ENCODE measurements at places on chromosomes 6 and 20. TPM values are rescaled to one million over a fixed set of nuclear protein-coding genes. Genes with fewer than 3 reads are reported as not detected.

- DNase-seq, result no peak
These were observed 23.7 kb downstream of the CEP85L start for GRCh38 chr6:118627724-118628123.

DNA sequence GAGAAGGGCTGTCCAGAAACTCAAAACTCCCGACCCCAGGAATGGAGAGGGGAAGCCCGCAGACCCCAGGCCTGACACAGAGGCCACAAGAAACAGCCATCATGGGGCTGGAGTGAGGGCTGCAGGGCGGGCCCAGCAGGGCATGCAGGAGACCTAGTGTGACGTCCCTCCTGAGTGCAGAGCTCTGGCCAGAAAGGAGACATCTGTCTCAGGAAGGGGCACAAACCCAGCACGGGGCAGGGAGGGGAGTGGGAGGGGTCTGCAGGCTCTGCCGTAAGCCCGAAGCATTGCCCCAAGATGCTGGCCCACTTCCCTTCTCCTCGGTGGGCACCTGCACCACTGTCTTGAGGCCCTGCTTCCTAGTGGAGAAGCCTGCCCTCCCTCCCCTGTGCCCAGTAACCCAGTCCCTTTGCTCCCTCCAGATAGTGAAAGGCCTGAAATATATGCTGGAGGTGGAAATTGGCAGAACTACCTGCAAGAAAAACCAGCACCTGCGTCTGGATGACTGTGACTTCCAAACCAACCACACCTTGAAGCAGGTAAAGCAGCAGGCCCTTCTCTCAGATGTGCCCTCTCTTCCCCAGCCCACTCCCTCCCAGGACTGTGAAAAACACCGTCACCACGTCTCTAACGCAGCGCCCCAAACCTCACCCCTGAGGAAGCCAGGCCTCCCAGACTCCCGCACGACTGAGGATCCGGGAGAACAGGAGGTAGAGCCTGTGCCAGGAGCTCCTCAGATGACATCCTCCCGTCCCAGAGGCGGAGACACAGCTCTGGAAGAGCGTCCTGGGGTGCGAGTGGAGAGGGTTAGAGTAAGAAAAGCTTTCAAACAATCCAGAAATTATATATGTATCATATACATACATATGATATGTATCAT is 9.7 kb downstream of the CST7 start:
- DNase-seq, result no peak

GRCh38 chr20:63471981-63472831 is at the start of gene KCNQ2:
Gene KCNQ2 (minus strand): TSS chr20:63472655. CDS start chr20:63472463, 192 bp downstream.
- DNase-seq, result no peak

DNA sequence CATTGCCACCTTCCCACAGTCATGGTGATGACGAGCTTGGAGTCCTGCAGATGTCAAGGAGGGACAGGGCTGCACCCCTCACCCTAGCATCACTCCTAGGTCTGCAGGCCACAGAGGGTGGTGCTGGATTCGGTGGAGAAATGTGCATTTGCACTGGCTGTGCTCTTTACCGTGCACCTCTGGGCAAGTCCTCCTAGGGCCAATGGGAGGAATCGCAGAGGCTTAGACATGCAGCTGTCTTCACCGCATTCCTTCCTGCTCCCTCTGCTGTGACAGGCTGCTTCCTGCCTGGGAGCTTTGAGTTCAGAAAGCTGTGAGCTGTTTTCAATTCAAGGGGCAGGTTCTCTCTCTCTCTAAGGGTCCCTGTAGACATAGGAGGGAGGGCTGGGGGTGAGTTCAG is 85.1 kb downstream of the EDN3 start:
- no peak for DNase-seq

DNA sequence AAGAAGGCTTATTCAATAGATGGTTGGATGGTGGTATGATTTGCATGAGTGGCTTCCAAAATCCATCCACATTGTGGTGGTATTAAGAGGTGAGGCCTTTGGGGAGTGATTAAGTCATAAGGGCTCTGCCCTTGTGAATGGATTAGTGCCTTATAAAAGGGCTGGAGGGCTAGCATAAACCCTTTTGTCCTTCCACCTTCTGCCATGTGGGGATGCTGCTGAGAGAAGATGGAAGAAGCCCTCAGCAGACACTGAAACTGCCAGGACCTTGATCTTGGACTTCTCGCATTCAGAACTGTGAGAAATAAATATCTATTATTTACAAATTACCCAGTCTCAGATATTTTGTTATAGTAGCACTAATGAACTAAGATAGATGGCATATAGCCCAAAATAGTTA is 27.8 kb upstream of the SRPK1 start:
- peak; percentile 9 for DNase-seq

- DNase-seq, result peak; percentile 60
These were observed 135.0 kb upstream of the MAN1A1 start for GRCh38 chr6:119484598-119484997.

DNA sequence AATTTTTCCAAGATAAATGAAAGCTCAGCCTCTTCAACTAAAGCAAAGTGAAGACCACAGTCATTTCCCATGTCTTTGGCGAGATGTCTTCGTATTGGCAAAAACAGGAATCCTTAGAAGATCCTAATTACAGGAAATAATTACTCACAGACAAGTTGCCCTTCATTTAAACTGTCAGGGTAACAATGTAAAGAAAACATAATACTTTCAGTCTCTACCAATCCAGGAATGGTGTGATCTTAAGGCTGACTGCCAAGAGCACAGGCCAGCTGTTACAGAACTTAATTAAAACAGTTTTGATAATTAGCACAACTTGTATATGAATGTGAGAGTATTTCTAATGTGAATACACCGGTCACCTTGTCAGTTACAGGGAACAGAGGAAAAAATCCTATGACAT is 292.2 kb downstream of the PACRG start:
- DNase-seq, result no peak

The MAP7 gene
- total RNA-seq, result 1.0 TPM

The DDX43 gene
- not detected for total RNA-seq

The GHRH gene
- total RNA-seq, result not detected
